Right ventricle myocardium superior (tissue), 1 donor: ENCODE measurements at places on chromosomes 6 and 20. TPM values are rescaled to one million over a fixed set of nuclear protein-coding genes. Genes with fewer than 3 reads are reported as not detected.

Gene MACROD2
- 4.2 TPM for total RNA-seq

Gene NKAIN4
- total RNA-seq, result not detected

Gene AIF1
- 17.7 TPM for total RNA-seq

Gene SPATA25
- 1.7 TPM for total RNA-seq

GRCh38 chr6:168799067-168799466 lies 358.1 kb downstream of the SMOC2 start:
- no peak for DNase-seq

GRCh38 chr6:3297006-3297405 lies 38.3 kb downstream of the PSMG4 start:
- no peak for DNase-seq

DNA sequence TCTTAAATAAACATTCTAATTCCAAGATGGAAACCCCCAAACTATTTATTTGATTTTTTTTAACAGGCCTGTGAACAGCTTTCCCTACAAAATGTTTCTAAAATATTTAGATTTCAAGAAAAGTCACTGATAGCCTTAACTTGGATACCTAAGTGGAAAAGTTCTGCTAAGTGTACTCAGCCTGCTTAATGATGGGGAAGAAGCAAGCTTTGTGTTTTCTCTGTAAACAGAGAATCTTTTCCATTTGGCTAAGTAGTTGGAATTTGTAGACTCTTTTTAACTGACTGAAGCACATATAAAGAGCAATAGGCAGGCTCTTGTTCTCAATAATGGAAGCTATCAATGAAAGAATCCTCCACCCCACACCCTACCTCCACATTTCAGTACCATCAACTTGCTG lies 108.2 kb downstream of the KIF6 start:
- DNase-seq, result no peak

GRCh38 chr6:81783893-81784292 lies 31.4 kb upstream of the TENT5A start:
- DNase-seq, result no peak

GRCh38 chr6:21905531-21905930 lies 312.0 kb downstream of the SOX4 start:
- no peak for DNase-seq
